ENCODE measurements at places on chromosomes 2 and 18.
A peak's percentile ranks its signal among the peaks of the same experiment; 100 is the strongest.

GRCh38 chr2:216698895-216699294 lies 3.5 kb upstream of the IGFBP5 start:
- DNase-seq = peak; percentile 92

- no peak for DNase-seq
Measured at GRCh38 chr2:112162956-112163355, 24.8 kb downstream of the FBLN7 start.

GRCh38 chr2:61645911-61646310 lies 107.8 kb upstream of the XPO1 start:
- DNase-seq = no peak

GRCh38 chr2:199383021-199383420 lies 74.7 kb downstream of the SATB2 start:
- no peak for DNase-seq

- DNase-seq = no peak
Measured at GRCh38 chr2:229129738-229130371, 141.2 kb downstream of the PID1 start.

GRCh38 chr2:202049840-202050239 lies 16.2 kb downstream of the FZD7 start:
- DNase-seq = no peak

GRCh38 chr2:195027947-195028346 lies 629.1 kb upstream of the SLC39A10 start:
- no peak for DNase-seq

DNA sequence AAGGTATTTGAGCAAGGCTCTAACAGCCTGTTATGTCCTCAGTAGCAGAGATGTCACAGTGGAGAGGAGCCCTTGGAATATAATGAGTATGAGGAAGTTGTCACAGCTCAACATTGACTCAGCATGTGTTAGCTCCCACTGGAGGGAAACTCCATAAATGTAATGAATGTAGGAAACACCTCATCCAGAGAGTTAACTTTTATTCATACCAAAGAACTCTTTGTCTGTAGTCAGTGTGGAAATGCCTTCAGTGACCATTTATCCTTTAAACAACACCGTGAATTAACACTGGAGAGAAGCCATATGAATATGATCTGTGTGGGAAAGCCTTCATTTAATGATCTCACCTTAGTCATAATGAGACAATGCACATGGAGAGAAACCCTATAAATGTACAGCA lies 59.7 kb downstream of the CYP1B1 start:
- DNase-seq = no peak
